SJCRH30 (cell line): ENCODE measurements at places on chromosomes 16 and 17. TPM values are rescaled to one million over a fixed set of nuclear protein-coding genes. Genes with fewer than 3 reads are reported as not detected.

DNA sequence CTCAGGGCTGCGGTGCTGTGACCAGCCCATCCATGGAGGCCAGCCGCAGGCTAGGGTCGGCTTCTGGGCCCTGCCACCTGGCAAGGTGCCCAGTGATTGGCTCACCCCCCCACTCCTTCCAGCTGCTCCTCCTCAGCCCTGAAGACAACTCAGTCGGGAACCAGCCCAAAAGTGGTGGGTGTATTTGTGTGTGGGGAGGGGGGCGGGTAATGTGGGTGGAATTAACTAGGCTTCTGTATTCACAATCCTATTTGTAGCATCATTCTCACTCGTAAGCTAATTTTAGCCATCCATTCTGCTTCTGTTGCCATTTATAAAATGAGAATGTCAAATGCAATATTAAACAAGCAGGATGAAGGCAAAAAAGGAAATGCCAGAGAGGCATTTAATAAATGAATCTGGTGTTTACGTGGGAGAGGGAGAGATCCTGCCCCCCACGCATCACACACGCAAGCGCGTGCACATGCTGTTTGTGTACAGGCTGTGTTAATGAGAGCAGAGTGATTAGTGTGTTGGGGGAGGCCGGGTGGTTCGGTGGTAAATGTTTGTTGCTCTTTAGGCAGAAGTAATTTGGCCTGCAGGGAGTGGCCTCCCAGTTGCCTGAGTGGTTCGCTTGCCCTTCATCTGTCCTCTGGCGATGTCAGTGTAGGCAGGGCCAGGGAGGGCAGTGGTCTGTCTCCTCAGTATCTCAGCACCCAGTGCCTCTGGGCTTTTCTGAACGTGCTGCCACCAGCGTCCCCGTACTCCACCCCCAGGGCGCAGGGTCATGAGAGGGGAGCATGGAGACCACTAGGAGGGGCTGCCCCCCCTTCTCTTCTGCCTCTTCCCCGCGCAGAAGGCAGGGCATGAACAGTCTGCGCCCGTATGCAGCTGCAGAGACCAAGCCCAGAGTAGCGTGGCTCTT, 140.1 kb downstream of the CCDC182 start:
- DNase-seq, result peak; percentile 74

DNA sequence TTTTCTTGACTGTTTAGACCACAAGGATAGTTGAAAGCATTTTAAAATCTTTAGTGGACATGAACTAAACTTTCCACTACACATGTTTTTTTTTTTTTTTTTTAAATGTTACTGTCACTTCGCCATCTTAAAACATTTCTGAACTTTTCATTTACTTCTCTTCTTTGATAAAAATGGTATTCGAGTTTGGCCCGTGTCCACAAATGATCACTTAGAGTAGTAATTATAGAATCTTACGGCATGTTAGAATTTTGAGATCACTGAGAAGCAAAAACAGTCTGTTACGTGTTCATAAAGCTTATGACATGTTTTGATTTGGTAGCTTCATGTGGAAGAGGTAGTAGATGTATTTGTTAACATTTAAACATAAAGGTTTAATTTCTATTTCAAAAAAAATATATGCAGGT, 1.1 kb downstream of the NSRP1 start:
- DNase-seq, result no peak

DNA sequence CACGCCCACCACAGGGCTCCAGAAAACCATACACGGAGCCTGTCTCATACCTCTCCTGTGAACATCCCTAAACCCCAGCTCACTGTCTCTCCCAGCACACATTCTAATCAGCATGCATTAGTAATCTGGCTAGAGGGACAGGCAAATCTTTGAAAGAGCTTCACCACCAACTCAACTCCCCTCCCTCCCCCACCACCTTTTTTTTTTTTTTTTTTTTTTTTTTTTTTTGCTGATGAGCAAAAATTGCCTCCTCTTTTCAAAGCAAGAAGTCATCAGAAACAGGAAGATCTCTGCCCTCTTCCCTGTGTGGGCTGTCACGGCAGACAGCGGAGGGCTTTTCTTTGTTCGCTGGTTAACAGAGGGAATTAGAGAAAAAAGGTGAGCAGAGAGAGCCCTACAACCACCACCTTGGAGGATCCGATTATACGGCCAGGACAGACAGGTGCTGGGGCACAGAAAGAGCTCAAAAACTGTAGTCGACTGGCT, 19.9 kb downstream of the GAS7 start:
- DNase-seq, result no peak

FZD2 gene
- total RNA-seq, result 16.0 and 18.2 TPM in 2 replicates

DNA sequence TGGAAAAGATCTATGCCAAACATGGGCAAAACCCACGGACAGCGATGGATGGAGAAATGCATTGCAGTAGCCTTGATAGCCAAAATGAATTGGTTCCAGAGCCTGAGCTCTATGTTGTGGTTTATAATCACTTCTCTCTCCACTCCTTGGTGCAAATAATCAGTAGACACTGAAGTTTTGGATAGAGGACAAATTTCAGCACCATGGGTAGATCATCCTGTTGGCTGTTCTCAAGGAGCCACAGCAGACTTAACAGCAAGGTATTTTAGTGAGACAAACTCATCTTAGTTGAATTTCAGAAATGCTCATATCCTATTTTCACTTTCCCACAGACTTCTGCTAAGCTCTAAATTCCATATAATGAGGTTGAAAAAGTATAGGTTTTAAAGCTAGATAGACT, 88.3 kb upstream of the CCL1 start:
- no peak for DNase-seq

MT1G gene
- total RNA-seq, result not detected in 2 replicates

DNA sequence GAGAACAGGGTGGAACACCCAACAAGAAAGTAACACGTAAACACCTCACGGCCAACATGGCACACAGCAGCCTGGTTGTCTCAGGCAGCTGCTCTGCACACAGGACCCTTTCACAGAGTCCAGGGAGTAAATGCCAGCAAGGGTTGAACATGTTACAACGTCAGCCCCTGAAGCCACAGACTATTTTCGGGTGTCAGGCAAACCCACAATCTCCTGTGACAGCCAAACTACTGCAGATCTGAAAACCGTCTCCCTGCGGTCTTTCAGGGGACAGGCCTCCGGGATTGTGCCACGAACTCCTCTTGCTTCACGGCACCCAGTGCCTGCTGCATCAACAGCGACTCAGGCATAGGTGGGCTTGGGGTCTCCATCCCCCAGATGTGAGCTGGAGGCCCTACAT, 127.7 kb downstream of the XYLT1 start:
- DNase-seq, result no peak

- DNase-seq, result no peak
Measured at GRCh38 chr16:2769675-2770056, 7.4 kb downstream of the ELOB start.

ARL17A gene
- total RNA-seq, result 23.6 and 30.4 TPM in 2 replicates

MMP28 gene
- not detected in 2 replicates for total RNA-seq

DNA sequence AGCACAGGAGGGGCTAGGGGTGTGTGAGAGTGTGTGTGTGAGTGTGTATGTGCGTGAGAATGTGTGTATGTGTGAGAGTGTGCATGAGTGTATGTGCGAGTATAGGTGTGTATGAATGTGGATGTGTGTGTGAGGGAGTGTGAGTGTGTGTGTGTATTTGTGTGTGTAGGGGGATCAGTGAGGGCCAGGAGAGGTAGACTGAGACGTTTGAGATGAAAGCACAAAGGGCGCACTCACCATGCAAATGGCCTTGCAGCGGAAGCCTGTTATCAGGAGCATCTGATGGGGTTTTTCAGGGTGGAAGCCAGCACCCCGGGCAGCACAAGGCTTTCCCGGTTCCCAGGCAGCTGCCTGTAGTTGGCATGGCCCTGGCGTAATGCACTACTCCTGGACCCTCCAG, 14.9 kb downstream of the WNT9B start:
- no peak for DNase-seq

- no peak for DNase-seq
Measured at GRCh38 chr16:57618296-57619132, 9.9 kb upstream of the ADGRG1 start.
